HFFc6 (cell line): ENCODE measurements at places on chromosomes 3 and 15. TPM values are rescaled to one million over a fixed set of nuclear protein-coding genes. Genes with fewer than 3 reads are reported as not detected.
A peak's percentile ranks its signal among the peaks of the same experiment; 100 is the strongest.

DNA sequence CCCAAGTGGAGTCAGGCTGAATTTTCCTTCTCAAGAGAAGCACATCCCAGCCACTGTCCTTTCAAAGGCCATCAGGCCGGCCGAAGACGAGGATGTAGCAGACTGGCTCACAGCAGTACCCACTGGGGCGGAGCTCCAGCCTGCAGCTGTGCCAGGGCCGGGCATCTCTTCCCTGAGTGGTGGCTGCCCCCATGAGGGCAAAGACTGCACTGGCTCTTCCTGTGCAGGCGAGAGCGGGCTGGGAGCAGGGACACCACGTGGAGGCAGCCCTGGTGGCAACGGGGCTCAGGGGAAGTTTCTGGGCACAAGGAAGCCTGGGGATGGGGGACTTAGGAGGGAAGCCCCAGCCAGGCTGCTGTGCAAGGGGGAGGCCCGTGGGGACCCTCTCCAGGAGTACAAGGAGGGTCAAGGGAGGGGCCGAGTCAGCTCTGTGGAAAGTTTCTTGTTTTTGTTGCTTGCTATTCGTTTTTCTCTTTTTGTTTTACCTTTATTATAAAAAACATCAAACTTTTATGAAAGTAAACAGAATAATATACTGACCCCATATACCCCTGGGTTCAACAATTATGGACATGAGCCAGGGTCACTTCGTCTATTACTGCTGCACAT lies 66.1 kb downstream of the RPN1 start:
- H3K4me1 ChIP-seq = 0 out of 2 replicates have a peak, but pooled peaks cover 4% of the 10 kb centered on the region
- H3K36me3 ChIP-seq = no peaks in the 10 kb centered on the region
- peak; percentile 73 for DNase-seq
- no peaks in the 10 kb centered on the region; the same call in 1 of the 2 replicates for H3K27me3 ChIP-seq

Gene STX19
- total RNA-seq = not detected in 3 replicates

GRCh38 chr3:115562636-115563267 lies 60.6 kb upstream of the GAP43 start:
- no peaks in the 10 kb centered on the region for H3K4me1 ChIP-seq
- DNase-seq = no peak
- no peak overlapping the region for H3K4me3 ChIP-seq
- peaks cover 4% of the 10 kb centered on the region for H3K27me3 ChIP-seq
- H3K36me3 ChIP-seq = no peaks in the 10 kb centered on the region

Gene VILL
- total RNA-seq = 3.3 to 3.7 TPM (median 3.6 TPM) in 3 replicates

- H3K27ac ChIP-seq = peak overlapping the region; percentile 82
- DNase-seq = no peak
- peaks cover 94% of the 10 kb centered on the region for H3K4me1 ChIP-seq
- no peak overlapping the region for H3K4me3 ChIP-seq
- peaks cover 44% of the 10 kb centered on the region for H3K36me3 ChIP-seq
Measured at GRCh38 chr3:70988111-70988510, 595.4 kb downstream of the FOXP1 start.
